ENCODE measurements at places on chromosomes 7 and 10.
A peak's percentile ranks its signal among the peaks of the same experiment; 100 is the strongest.

DNA sequence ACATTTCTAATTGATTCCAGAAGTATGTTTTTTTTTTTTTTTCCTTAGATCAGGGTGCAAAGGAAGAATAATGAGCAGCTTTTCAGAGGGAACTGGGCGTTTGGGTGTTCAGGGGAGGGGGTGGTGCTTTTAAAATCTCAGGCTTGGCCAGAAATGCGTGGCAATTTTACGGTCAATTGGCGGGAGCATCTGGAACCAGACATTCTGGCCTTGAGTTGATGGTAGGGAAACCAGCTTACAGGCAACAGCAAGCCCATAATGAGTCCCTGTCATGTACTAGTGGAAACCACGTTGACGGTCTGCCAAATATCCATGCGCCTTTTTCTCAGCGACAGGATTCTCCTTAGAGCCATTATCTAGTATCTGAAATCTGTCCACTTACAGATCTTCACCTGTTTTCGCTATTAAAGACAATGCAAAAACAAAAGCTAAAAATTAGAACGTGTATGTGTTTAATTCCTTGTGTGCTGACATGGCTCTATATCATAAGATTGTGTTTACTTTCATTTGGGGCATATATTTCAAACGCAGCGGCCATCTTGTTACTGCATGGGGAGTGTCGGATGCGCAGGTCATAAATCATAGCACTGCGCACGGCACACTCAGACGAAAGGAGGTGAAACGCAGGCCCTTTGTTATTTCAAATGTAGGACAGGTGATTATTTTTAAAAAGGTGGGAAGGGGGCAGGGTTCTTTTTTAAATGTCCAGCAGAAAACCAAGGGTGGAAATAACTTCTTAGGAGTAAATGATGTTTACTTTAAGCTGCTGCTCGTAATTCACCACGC lies 209.2 kb downstream of the AGMO start:
- no peak for DNase-seq

GRCh38 chr7:155590215-155591018 lies 44.1 kb upstream of the CNPY1 start:
- DNase-seq, result peak; percentile 84

DNA sequence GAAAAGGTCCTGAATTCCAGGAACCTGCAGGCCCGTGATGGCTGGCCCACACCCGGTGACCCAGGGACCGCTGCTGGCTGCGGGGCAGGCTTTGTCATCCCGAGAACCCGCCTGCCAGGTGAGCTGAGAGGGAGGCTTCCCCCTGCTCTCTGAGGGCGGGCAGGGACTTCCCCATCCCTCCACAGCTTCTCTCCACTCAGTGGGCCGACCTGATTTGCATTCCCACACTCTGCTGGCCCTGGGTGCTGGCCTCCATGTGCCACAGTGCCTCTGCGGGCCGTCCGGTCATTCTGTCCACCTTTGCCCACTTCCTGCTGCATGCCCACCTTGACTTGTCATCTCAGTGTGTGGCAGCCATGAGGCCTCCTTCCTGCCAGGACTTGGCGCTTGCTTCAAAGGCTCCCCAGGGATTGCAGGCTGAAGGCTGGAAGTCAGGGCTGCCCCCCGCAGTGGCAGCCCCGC lies 35.3 kb downstream of the PALD1 start:
- DNase-seq, result no peak

GRCh38 chr7:87060288-87060537 lies 759 bp upstream of the ELAPOR2 start:
- no peak for DNase-seq

DNA sequence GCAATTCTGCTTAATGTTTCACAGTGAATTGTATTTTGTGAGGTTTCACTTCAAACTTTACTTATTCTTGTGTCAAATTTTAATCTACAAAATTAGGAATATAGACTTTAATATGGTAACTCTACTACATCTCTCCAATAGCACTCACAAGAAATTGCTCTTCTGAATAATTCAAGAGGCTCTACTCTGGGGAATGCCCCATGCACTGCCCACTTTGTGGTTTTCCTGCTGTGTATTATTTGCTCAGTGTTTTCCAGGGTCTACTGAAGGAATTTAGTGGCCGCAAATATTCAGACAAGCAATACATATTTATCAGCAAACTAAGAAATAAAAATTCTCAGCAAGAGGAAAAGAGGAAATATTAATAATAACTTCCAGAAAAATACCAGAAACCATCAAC lies 611.4 kb downstream of the TNS3 start:
- no peak for DNase-seq

DNA sequence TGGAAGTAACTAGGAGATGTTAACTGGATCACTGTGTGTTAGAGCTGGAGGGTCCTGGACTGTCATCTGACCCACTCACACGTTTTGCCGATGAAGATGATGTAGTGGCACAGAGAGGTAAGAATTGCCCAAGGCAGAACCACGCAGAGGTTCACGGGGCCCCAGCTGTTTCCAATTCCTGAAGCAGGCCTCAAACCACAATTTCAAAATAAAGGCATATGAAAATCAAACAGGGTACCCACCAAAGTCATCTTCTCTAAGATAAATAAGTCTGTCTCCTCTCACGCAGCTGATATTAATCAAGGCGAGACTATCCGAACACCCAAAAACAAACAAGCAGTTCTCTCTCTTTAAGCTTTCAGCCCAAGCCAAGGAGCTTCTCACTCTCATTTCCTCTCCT lies 113.3 kb upstream of the JCAD start:
- DNase-seq, result no peak

DNA sequence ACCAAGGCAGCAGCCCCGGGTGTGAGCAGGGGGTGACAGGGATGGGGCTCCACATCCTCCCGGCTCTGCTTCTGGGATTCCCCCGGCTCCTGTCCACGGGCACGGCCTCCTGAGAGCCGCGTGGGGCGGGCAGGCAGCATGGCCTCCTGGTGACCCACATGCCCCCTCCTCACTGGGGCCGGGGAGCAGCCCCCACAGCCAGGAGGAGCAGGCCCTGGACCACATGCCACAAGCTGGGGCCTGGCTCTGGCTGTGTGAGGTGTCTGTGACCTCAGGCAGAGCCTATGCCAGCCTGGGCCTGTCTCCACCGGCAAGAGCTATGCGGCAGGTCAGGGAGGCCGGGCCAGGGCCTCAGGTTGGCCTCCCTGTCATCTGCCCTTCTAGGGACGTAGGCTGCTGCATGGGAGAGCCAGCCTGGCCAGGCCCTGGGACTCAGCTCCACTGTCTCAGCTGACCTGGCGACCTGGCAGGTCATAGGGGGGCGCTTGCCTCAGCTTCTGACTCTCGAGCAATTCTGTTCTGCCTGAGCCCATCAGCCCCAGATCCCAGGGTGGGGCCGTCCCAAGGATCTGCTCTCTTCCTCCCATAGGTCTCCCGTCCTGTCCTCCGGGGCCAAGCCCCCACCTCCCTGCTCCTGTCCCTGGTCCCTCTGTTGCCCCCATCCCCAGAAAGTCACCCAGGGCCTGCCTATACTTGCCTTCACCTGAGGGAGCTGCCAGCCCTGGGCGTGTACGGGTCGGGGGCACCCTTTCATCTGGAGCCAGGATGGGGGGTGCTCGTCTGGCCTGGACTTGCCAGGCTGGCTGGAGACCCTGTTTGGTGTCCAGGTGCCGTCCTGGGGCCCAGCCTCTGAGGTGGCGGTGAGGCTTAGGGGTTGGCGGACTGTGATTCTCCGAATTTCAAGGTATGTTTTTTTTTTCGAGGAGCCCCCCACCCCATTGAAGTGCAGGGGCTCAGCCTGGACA lies 3.9 kb upstream of the TMEM184A start:
- no peak for DNase-seq

DNA sequence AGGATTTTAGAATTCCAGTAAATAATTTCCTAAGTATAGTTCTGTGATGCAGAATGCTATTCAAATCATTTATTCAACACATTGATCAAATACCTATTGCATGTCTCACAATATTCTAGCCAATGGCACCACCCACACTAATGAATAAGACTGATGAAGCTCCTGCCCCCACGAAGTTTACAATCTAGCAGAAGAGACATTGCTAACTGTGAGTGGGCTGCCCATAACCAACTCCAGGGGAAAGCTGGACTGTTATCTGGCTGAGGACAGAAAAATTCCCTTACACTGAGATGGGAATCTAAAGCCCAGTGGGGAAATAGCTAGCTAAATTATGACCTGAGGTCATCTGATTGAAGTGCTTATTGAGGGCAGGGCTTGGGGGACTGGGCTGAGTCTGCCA lies 128.8 kb upstream of the LYZL2 start:
- DNase-seq, result no peak

GRCh38 chr10:34960983-34961382 lies 129.2 kb downstream of the CUL2 start:
- DNase-seq, result no peak

DNA sequence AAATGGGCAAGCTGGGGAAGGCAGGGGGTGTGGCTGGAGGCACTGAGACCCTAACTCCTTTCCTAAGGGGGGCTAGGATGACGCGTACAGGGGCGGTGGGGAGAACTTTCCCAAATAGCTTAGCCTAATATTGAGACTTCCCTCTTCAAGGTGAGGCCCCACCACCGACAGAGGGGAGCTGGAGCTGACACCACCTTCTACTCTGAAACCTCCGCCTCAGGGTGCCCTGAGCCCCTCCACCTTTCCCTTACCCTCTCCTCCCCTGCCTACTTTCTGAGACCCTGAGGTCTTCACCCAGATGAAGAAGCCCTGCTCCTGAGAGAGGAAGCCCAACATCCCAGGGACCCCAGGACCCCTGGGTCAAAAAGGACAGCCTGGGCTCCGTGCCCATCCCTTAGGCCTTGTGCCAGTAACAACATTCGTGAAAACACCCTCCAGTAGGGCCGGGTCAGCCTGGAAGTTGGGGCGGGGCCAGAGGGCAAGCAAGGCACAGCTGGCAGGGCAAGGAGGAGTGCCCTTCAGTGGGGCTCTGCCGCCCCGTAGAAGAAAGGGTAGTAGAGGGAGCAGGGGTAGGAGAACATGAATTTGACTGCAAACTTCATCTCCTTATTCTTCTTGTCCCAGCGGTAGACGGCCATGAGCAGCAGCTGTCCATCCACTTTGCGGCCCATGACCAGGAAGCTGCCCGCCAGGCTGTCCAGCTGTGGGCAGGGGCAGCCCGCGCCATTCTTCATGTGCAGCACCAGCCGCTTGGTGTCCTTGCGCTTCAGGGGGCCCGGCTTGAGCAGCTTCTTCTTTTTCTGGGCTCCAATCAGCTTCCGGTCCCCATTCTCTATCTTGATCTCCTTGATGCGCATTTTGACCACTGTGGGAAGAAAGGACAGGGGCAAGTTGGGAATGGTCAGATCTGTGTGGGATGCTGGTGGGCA lies 4.5 kb downstream of the SFRP5 start:
- DNase-seq, result no peak

DNA sequence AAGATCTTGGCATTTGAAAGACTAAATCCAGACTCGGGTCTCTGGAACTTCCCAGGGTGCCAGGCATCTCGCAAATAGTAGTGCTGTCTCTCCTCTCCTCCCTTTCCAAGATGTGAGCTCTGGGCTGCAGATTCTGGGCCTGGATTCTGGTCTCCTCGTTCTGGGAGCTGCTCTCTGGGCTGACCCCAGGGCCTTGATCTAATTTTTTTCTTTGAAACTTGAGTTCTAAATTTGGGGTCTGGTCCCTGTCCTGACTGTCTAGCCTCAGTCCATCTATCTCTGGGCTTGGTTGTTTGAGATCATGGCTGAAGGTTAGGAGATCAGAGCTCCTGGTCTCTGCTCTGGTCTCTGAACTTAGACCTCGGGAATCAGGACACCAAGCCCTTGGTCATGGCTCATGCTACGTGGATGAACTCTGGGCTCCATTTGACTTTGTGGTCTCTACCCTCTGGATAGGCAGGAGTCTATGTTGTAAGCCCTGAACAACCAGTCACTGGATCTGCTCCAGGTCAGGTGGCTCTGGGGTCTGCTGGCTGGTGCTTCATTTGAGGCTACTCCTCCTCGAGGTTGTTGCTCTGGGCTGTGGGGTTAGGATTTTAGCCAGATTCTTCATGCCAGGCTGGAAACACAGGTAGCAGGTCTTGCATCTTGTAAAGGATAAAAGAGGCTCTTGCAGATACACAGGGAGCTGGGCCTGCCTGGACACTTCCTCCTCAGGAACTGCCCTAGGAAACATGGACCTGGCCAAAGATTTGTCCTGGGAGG lies 8.0 kb upstream of the MBL2 start:
- DNase-seq, result no peak

- no peak for DNase-seq
These were observed 124.9 kb downstream of the ELFN1 start for GRCh38 chr7:1794888-1795542.

DNA sequence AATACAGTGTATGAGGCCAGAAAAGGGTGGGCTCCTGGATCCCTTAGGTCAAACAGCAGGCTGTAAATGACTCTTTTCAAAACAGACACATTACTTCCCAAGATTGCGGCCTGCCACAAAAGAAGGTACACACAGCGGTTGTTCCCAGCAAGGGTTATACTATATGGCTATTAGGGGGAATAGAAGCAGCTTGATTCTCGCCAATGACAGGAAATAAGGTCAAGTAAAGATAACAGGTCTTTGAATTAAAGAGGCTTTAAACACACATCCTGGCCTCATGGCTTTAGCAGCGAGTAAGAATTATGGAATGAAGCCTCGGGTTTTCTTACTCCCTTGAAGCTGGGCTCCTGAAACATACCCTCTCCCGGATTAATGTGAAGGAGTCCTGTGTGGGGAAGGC lies 58.3 kb downstream of the CYP26A1 start:
- no peak for DNase-seq

- no peak for DNase-seq
These were observed 479.3 kb upstream of the PODXL start for GRCh38 chr7:132035517-132036362.

- DNase-seq, result no peak
These were observed 85.1 kb upstream of the IGFBP3 start for GRCh38 chr7:46006212-46006611.

GRCh38 chr10:88505265-88505664 lies 77.9 kb downstream of the RNLS start:
- DNase-seq, result no peak

- DNase-seq, result no peak
These were observed 23.8 kb upstream of the AKR1C1 start for GRCh38 chr10:4939224-4940072.

DNA sequence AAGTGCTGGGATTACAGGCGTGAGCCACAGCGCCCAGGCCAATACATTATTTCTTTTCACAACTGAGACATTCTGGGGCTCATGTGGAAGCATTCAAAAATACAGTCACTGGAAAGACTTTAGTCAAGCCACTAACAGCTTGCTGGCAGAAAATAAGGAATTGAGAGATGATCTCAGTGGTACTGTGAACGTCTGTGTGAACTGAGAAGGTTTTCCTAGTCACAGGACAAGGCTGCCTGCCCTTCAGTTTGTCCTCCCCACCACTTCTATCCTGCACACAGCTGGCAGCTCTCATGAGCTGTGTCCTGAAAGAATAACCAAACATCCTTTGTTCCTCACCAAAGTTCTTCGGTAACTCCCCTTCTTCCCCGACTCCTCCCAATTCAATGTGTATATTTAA lies 31.3 kb upstream of the ITGA8 start:
- no peak for DNase-seq

GRCh38 chr7:92260248-92260781 lies 14.5 kb downstream of the ANKIB1 start:
- no peak for DNase-seq

GRCh38 chr10:132849546-132850031 lies 63.6 kb upstream of the NKX6-2 start:
- no peak for DNase-seq

All from CD4-positive, alpha-beta T cell treated with Interleukin-15 for 1 hour (primary cell).